ENCODE measurements at places on chromosomes 6 and 20. TPM values are rescaled to one million over a fixed set of nuclear protein-coding genes. Genes with fewer than 3 reads are reported as not detected.

The PROKR2 gene
- total RNA-seq = not detected

GRCh38 chr6:136403110-136403980 is 113.7 kb upstream of the BCLAF1 start:
- peak; percentile 29 for DNase-seq
- H3K36me3 ChIP-seq = no peaks in the 10 kb centered on the region

GRCh38 chr6:157056275-157056674 is 267.0 kb downstream of the TMEM242 start:
- no peak for DNase-seq
- no peak overlapping the region for H3K4me3 ChIP-seq

DNA sequence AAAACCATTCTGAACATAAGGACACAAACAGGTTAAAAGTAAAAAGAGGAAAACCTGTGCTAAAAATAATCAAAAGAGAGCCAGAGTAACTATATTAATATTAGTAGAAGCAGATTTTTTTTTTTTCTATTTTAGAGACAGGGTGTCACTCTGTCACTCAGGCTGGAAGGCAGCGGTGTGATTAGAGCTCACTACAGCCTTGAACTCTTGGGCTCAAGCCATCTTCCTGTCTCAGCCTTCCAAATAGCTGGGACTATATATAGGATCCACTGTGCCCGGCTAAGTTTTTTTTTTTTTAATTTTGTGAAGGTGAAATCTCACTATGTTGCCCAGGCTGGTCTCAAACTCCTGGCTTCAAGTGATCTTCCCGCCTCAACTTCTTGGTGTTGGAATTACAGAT is 33.4 kb upstream of the PLN start:
- no peaks in the 10 kb centered on the region for H3K27me3 ChIP-seq
- H3K4me3 ChIP-seq = no peak overlapping the region
- no peaks in the 10 kb centered on the region for H3K36me3 ChIP-seq
- no peak overlapping the region for H3K27ac ChIP-seq

DNA sequence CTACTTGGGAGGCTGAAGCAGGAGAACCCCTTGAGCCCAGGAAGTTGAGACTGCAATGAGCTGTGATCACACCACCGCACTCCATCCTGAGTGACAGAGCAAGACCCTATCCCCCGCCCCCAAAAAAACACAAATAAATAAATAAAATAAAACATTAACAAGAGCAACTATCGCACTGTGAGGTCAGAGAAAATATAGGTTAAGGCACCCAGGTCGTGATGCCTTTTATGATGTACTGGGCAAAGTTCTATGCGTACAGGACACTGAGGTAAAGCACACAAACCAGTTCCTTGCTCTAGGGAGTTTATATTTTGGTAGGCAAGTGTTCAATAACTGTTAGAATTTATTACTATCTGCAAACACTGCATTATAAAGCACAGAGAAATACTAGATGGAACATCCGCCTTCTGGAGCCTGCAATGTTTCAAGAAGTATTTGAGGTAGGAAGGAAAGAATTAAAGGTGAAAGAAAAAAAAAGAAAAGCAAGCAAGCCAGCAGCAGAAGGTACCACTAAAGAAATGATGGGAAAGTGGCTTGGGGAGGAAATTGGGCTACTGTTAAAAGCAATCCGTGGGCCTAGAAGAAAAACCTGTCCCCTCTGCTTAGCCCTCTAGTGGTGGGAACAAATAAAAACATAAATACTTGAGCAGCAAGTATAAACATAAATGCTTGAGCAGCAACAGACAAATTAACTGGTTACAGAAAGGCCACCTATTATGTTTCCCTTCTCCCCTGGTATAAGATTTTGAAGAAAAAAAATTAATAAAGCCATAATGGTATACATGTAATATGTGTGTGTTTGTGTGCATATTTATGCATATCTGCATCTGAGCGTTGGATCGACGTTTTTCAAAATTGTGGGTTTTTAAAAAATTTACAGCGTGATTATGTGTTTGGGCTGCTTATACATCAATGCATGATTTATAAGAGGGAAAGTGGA is 128.0 kb downstream of the PHACTR1 start:
- H3K36me3 ChIP-seq = no peaks in the 10 kb centered on the region
- H3K27me3 ChIP-seq = no peaks in the 10 kb centered on the region
- DNase-seq = peak; percentile 34
- H3K4me1 ChIP-seq = no peaks in the 10 kb centered on the region
- no peak overlapping the region for H3K27ac ChIP-seq
- no peak overlapping the region for H3K4me3 ChIP-seq

DNA sequence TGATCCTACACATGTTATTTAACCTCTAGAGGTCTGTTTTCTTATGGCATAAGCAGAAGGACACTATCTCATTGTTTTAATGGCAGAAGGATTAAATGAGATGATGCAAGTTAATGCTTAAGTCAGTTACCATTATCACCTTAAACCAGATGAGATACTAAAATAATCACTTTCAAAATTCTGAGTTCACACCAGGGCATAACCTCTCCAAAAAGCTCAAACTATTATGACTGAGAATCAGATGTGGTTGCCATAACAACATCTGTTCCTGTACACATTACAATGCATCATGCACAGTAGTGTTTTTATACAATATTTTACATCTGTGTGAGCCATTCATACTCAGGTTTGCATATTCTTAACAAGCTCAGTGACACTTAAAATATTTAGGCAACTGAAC is 10.2 kb downstream of the ADNP start:
- H3K4me1 ChIP-seq = peaks cover 100% of the 10 kb centered on the region
- DNase-seq = no peak
- H3K4me3 ChIP-seq = no peak overlapping the region
- no peaks in the 10 kb centered on the region for H3K27me3 ChIP-seq
- H3K36me3 ChIP-seq = no peaks in the 10 kb centered on the region

DNA sequence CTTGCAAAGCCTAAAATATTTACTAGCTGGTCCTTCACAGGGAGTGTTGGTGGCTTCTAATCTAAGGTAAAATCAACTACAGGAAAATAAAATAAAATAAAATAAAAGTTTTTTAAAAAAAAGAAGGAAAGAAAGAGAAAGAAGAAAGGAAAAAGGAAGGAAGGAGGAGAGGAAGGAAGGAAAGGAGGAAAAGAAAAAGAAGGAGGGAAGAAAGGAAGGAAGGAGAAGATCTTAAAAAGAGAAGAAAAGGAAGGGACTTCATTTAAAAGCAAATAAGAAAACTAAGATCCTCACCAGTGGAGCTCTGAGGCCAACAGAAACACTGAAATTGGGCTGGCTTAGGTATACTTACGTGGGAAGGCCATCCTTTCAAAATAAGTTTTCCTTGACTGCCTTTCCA is 178.4 kb downstream of the TSHZ2 start:
- no peak overlapping the region for H3K27ac ChIP-seq
- H3K4me3 ChIP-seq = no peak overlapping the region
- no peak for DNase-seq
- H3K36me3 ChIP-seq = no peaks in the 10 kb centered on the region
- no peaks in the 10 kb centered on the region for H3K27me3 ChIP-seq

- peak; percentile 65 for DNase-seq
- H3K27ac ChIP-seq = peak overlapping the region; percentile 31
- H3K36me3 ChIP-seq = no peaks in the 10 kb centered on the region
- H3K4me1 ChIP-seq = peaks cover 77% of the 10 kb centered on the region
- H3K4me3 ChIP-seq = peak overlapping the region; percentile 42
Observed at GRCh38 chr6:10558565-10558964, 37.4 kb downstream of the GCNT2 start.

DNA sequence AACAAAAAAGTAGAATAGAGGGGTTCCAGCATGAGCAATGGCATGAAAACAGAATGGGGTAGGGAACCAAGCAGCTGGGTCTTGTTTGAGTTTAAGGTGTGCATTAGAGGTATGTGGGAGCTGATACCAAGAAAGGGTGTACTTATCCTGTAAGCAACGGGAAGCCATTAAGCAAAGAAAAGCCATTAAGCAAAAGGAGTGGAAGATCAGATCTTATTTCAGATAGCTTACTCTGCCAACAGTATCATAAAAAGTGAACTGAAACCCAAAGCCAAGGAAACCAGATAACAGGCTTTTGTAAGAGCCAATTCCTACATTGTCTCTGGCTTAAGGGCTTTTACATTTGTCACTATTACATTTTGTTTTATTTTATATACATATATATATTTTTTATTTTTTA is 21.3 kb upstream of the BEND6 start:
- H3K36me3 ChIP-seq = no peaks in the 10 kb centered on the region
- H3K27me3 ChIP-seq = no peaks in the 10 kb centered on the region
- H3K4me3 ChIP-seq = no peak overlapping the region
- no peak for DNase-seq
- H3K27ac ChIP-seq = no peak overlapping the region

- H3K4me1 ChIP-seq = no peaks in the 10 kb centered on the region
- no peak overlapping the region for H3K27ac ChIP-seq
- H3K36me3 ChIP-seq = no peaks in the 10 kb centered on the region
- DNase-seq = no peak
- no peak overlapping the region for H3K4me3 ChIP-seq
Observed at GRCh38 chr20:56423211-56423610, 11.2 kb downstream of the CASS4 start.

Measured in stomach (tissue), 19 donors.